ENCODE measurements at places on chromosomes 6 and 20.
A peak's percentile ranks its signal among the peaks of the same experiment; 100 is the strongest.

DNA sequence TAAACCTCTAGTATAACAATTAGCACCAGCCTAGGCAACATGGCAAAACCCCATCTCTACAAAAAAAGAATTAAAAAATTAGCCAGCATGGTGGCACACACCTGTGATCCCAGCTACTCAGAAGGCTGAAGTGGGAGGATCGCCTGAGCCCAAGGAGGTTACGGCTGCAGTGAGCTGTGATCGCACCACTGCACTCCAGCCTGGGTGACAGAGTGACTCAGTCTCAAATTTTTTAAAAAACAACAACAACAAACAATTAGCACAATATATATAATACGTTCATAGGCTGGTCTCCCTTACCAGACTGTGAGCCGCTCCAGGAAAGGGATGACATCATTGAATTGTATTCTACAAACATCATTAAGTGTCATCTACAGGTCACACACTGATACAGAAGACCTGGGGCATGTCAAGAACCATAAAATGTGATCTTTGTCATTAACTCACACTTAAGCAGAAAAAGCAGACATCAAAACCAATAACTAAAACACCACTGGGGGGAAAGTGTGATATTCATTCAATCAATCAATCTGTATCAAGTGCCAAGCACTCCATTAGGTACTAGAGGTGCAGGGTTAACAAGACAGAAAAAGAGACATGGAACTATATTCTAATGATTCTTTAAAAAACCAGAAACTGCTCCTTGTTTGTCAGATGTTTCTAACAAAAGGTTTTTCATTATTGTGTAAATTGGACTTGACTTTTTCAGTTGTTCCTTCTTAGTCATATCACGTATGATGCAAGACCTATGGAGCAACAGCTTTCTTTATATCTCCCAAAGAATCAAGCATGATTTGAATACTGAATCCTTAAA, 17.8 kb downstream of the MAP3K5 start:
- no peak overlapping the region for H3K4me3 ChIP-seq
- no peak for DNase-seq
- H3K4me1 ChIP-seq: peaks cover 6% of the 10 kb centered on the region
- no peaks in the 10 kb centered on the region for H3K36me3 ChIP-seq
- H3K27ac ChIP-seq: peak overlapping the region; percentile 53

DNA sequence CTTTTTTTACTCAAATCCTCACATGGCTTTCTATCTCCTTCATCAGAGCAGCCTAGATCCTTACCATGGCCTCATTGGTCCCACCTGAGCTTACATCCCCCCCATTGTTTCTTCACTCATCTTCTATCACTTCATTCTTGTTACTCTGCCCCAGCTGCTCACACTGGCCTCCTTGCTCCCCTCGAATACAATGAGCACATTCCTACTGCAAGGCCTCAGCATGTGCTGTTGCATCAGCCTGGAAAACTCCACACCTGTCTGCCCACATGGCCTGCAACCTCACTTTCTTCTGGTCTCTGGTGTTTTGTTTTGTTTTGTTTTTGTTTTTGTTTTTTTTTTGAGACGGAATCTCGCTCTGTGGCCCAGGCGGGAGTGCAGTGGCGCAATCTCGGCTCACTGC, 212.6 kb downstream of the TBX18 start:
- H3K27ac ChIP-seq: no peak overlapping the region
- no peak for DNase-seq
- H3K4me3 ChIP-seq: no peak overlapping the region
- no peaks in the 10 kb centered on the region for H3K36me3 ChIP-seq
- peaks cover 3% of the 10 kb centered on the region for H3K27me3 ChIP-seq
- H3K4me1 ChIP-seq: peaks cover 9% of the 10 kb centered on the region

DNA sequence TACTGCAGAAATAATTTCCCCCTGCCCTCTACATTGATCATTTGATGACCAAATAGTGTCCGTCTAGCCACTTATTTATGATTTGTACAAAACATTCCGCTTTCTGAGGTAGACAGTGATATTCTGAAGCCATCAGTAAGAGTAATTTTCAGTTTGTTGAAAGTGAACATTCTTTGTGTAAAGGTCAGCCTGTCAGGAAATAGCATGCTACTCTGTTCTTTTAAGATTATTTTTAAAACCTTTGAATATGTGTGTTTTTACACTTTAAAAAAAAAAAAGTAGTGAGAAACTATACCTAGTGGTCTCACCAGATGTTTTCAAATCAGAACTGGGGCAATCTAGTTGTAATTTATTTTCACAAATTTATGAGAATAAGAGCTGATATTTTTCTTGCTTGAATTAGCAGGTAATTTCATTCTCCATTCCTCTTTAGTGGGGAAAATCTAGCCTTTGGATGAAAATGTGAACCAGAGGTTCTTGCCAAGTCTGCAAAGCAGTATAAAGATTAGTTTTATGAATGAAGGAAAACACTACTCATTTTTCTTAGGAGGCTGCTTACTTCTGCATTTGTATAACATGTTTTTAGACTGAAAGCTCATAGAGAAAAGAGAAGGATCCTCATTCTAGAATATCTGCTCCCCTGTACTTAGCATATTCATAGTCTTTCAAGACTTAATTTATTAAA, 12.1 kb upstream of the REV3L start:
- no peak overlapping the region for H3K4me3 ChIP-seq
- H3K4me1 ChIP-seq: peaks cover 20% of the 10 kb centered on the region
- no peaks in the 10 kb centered on the region for H3K27me3 ChIP-seq

DNA sequence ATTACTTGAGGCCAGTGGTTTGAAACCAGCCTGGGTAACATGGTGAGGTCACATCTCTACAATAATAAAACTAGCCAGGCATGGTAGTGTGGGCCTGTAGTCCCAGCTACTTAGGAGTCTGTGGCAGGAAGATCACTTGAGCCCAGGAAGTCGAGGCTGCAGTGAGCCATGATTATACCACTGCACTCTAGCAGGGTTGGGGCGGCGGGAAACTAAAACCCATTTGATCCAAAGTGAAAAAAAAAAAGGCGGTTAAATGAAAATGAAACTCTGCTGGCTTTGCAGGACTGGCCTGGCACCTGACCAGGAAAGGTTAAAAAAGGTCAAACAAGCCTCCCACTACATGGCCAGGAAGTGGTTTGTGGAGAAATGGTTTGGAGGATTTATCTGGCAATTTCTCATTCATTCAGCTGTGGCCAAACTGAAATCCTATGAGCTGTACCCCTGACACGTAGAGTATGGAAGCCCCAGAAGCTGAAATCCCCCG, 36.6 kb downstream of the MTRES1 start:
- no peak for DNase-seq
- H3K36me3 ChIP-seq: peaks cover 6% of the 10 kb centered on the region
- H3K4me3 ChIP-seq: no peak overlapping the region
- no peaks in the 10 kb centered on the region for H3K4me1 ChIP-seq
- no peaks in the 10 kb centered on the region for H3K27me3 ChIP-seq
- H3K27ac ChIP-seq: no peak overlapping the region

GRCh38 chr20:24364482-24364881, 104.9 kb upstream of the SYNDIG1 start:
- no peak for DNase-seq
- H3K4me1 ChIP-seq: no peaks in the 10 kb centered on the region
- H3K27ac ChIP-seq: no peak overlapping the region
- H3K36me3 ChIP-seq: no peaks in the 10 kb centered on the region

GRCh38 chr6:135722679-135723078, 128.8 kb upstream of the PDE7B start:
- no peak overlapping the region for H3K4me3 ChIP-seq
- H3K36me3 ChIP-seq: peaks cover 8% of the 10 kb centered on the region
- no peak for DNase-seq
- H3K4me1 ChIP-seq: no peaks in the 10 kb centered on the region
- H3K27me3 ChIP-seq: no peaks in the 10 kb centered on the region

- no peak overlapping the region for H3K4me3 ChIP-seq
- no peaks in the 10 kb centered on the region for H3K4me1 ChIP-seq
- H3K27ac ChIP-seq: peak overlapping the region; percentile 96
- H3K36me3 ChIP-seq: no peaks in the 10 kb centered on the region
These were observed 272.2 kb upstream of the FOXQ1 start for GRCh38 chr6:1039746-1040145.

GRCh38 chr20:33578510-33578909, 83.6 kb upstream of the C20orf144 start:
- no peak for DNase-seq
- no peak overlapping the region for H3K27ac ChIP-seq
- peaks cover 16% of the 10 kb centered on the region for H3K36me3 ChIP-seq
- peaks cover 57% of the 10 kb centered on the region for H3K4me1 ChIP-seq
- H3K27me3 ChIP-seq: no peaks in the 10 kb centered on the region
- no peak overlapping the region for H3K4me3 ChIP-seq

GRCh38 chr6:159168536-159169192, 536 bp upstream of the FNDC1 start:
- H3K36me3 ChIP-seq: no peaks in the 10 kb centered on the region
- no peak for DNase-seq
- H3K27ac ChIP-seq: peak overlapping the region; percentile 52
- peaks cover 90% of the 10 kb centered on the region for H3K27me3 ChIP-seq
- H3K4me3 ChIP-seq: peak overlapping the region; percentile 79
- peaks cover 8% of the 10 kb centered on the region for H3K4me1 ChIP-seq

- DNase-seq: no peak
- H3K36me3 ChIP-seq: no peaks in the 10 kb centered on the region
- no peaks in the 10 kb centered on the region for H3K27me3 ChIP-seq
- no peak overlapping the region for H3K4me3 ChIP-seq
- H3K27ac ChIP-seq: no peak overlapping the region
These were observed 64.4 kb downstream of the TMEM242 start for GRCh38 chr6:157258878-157259277.

- no peaks in the 10 kb centered on the region for H3K27me3 ChIP-seq
- peaks cover 23% of the 10 kb centered on the region for H3K4me1 ChIP-seq
- no peak overlapping the region for H3K4me3 ChIP-seq
These were observed 94.0 kb downstream of the SHLD1 start for GRCh38 chr20:5844063-5844681.

GRCh38 chr20:62942456-62942855, 4.5 kb downstream of the GID8 start:
- no peak for DNase-seq
- H3K36me3 ChIP-seq: peaks cover 31% of the 10 kb centered on the region
- no peak overlapping the region for H3K27ac ChIP-seq
- no peaks in the 10 kb centered on the region for H3K27me3 ChIP-seq

DNA sequence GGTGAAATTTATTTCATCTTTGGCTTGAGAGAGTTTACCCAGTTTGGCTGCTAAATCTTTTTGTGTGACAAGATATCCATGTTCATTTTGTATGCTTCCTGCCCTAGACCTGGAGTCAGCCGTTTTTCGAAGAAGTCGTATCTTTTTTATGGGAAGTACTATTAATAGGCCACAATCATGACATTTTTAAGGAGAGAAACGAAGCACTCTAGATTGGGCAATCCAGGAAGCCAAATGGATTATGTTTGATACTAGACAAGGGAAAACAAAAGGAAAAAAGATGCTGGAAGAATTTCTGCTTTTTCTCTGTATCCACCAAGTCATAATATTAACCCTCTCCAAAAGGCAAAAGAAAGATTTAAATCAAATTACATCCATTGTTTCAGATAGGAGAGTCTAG, 214.6 kb downstream of the HDGFL1 start:
- no peak overlapping the region for H3K27ac ChIP-seq
- no peaks in the 10 kb centered on the region for H3K36me3 ChIP-seq
- H3K4me1 ChIP-seq: peaks cover 12% of the 10 kb centered on the region
- no peaks in the 10 kb centered on the region for H3K27me3 ChIP-seq

- no peak overlapping the region for H3K27ac ChIP-seq
- H3K36me3 ChIP-seq: no peaks in the 10 kb centered on the region
- H3K4me3 ChIP-seq: no peak overlapping the region
- H3K27me3 ChIP-seq: no peaks in the 10 kb centered on the region
- H3K4me1 ChIP-seq: peaks cover 15% of the 10 kb centered on the region
- no peak for DNase-seq
These were observed 277.4 kb upstream of the JAG1 start for GRCh38 chr20:10951216-10951615.

GRCh38 chr20:24422091-24422760, 47.2 kb upstream of the SYNDIG1 start:
- peaks cover 3% of the 10 kb centered on the region for H3K27me3 ChIP-seq
- no peak overlapping the region for H3K4me3 ChIP-seq
- no peak overlapping the region for H3K27ac ChIP-seq
- no peak for DNase-seq
- H3K36me3 ChIP-seq: no peaks in the 10 kb centered on the region
- H3K4me1 ChIP-seq: no peaks in the 10 kb centered on the region

GRCh38 chr6:93059911-93060310, 359.4 kb downstream of the EPHA7 start:
- no peak overlapping the region for H3K4me3 ChIP-seq
- no peak for DNase-seq
- H3K4me1 ChIP-seq: no peaks in the 10 kb centered on the region
- H3K27ac ChIP-seq: no peak overlapping the region
- no peaks in the 10 kb centered on the region for H3K27me3 ChIP-seq

GRCh38 chr20:9144643-9145042, 75.8 kb downstream of the PLCB4 start:
- peaks cover 12% of the 10 kb centered on the region for H3K36me3 ChIP-seq
- no peak overlapping the region for H3K4me3 ChIP-seq
- no peak overlapping the region for H3K27ac ChIP-seq
- no peak for DNase-seq

DNA sequence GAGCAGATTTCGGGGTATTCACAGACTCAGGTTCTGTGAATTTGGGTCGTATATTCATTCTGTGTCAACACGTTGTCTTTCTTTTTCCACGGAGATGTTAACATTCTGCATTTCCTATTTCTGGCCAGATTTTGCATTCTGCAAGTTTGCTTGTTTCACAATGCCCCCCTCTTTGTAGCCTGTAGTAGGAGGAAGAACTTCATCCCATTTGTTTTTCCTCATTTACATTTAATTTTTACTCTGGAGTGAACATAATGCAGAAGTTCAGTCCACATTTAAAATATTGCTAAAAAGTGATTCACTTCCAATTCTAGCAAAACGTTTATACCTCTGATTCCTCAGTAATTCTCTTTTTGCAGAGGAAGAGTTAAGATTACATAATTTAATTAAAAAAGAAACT, 12.9 kb downstream of the TAGAP start:
- no peaks in the 10 kb centered on the region for H3K36me3 ChIP-seq
- H3K27me3 ChIP-seq: no peaks in the 10 kb centered on the region
- H3K27ac ChIP-seq: no peak overlapping the region
- H3K4me1 ChIP-seq: no peaks in the 10 kb centered on the region
- no peak for DNase-seq

GRCh38 chr6:22964334-22964733, 395.0 kb downstream of the HDGFL1 start:
- H3K4me3 ChIP-seq: no peak overlapping the region
- no peaks in the 10 kb centered on the region for H3K4me1 ChIP-seq
- no peak overlapping the region for H3K27ac ChIP-seq
- no peaks in the 10 kb centered on the region for H3K36me3 ChIP-seq
- DNase-seq: no peak
- H3K27me3 ChIP-seq: no peaks in the 10 kb centered on the region

- peaks cover 8% of the 10 kb centered on the region for H3K4me1 ChIP-seq
- no peak overlapping the region for H3K4me3 ChIP-seq
- no peak overlapping the region for H3K27ac ChIP-seq
- no peak for DNase-seq
- H3K36me3 ChIP-seq: no peaks in the 10 kb centered on the region
- no peaks in the 10 kb centered on the region for H3K27me3 ChIP-seq
These were observed 149.0 kb upstream of the SNX9 start for GRCh38 chr6:157674061-157674460.
